ENCODE measurements at places on chromosomes 16 and 17.

DNA sequence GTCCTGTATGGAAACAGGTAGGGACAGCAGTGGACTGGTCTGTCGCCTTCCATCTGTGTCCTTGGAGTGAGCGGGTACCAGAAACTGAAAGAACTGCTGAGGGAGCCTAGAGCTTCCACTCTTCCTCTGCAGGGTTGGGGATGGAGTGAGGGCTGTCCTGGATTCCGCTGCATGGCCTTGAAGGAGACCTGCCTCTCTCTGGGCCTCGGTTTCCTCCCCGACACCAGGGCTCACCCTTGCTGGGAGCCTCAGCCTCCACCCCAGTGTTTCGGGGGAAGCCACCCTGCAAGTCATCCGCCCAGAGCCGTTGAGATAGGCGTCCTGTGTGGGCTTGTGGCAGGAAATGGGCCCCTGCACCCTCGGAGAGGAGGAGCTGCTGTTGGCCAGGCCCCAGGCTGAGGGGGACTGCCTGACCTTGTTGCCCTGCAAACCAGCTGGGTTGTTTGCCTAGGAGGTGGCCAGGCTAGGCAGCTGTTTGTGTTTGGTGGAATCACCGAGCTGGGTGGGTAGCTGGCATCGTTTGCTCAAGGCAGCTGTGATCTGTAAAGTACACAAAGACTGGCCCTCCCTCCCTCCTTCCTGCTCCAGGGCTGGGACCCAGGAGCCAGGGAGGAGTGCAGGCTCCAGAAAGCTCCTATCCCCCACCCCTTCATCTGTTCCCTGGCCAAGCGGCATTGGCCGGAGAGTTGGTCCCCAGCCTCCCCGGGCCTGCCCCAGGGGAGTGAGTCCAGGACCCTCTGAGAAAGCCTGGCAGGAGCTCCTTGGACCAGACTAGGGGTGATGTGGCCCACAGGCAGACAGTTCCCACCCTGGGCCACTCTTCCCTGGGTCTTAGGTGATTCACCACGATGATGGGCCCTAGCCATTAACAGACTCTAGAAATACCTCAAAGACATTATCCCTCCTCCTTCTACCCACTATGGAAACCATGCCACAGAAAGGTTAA lies 1.3 kb downstream of the RAB37 start:
- peak; percentile 60 for DNase-seq

GRCh38 chr17:80152081-80152702 lies 5.3 kb upstream of the EIF4A3 start:
- DNase-seq: no peak

DNA sequence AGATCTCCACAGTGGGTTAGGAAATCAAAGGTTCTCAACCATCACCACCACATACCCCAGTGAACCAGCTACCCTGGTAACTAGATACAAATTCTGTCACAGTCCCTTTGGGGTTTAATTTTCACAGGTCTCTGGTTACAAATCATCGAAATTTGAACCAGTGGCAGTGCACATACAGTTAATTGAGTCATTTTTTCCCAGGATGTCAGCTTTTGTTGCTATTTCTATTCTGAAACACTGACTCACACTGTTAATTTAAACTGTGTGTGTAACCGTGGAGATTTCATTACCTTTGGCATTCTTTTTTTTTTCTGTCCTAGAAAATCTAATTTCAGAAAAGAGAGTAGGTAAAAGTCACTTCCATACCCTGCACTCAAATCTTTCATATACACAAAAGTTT lies 511.5 kb downstream of the TOX3 start:
- no peak for DNase-seq

DNA sequence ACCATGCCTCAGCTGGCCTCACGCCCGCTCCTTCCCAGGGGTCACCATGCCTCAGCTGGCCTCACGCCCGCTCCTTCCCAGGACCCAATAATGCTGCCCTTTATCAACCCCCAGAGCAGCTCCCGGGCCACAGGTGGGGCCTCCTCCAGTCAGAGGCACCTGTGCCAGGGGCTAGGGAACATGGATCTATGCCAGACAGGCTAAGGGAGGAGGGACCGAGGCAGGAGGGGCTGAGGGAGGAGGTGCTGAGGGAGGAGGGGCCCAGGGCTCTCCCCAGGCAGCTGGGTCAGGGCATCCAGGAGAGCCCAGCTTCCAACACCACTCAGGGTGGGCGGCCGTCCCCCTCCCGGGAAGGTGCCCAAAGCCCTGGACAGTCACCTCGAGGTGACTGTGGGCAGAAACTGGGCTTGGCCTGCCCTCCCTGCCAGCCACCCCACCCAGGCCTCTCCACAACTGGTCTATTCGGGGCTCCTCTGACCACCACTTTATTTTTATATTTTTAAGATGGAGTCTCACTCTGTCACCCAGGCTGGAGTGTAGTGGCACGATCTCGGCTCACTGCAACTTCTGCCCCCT lies 19.4 kb downstream of the UTS2R start:
- no peak for DNase-seq

- no peak for DNase-seq
Observed at GRCh38 chr17:12958786-12959185, 59.0 kb downstream of the ELAC2 start.

DNA sequence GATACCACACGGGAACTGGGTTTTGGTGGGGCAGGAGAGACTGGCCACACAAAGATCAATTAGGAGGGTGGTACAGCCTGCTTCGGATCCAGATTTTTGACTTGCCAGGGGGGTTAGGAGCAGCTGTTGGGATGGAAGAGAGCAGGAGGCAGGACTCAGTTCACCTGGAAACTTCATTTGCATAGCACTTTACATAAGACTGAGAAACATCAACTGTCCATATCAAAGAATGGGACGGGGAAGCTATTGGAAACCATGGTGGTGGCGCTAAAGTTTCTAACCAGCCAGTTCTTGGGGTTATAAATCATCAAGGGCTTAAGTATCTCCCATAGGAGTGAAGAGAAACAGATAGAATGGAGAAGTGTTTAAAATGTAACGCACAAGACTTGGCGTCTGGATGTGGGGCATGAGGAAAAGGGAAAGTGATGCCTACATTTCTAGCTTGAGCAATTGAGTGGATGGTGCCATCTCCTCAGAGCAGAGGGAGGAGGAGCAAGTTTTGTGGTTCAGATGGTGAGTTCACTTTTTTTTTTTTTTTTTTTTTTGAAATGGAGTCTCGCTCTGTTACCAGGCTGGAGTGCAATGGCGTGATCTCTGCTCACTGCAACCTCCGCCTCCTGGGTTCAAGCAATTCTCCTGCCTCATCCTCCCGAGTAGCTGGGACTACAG lies 6.4 kb upstream of the SRCAP start:
- DNase-seq: no peak

DNA sequence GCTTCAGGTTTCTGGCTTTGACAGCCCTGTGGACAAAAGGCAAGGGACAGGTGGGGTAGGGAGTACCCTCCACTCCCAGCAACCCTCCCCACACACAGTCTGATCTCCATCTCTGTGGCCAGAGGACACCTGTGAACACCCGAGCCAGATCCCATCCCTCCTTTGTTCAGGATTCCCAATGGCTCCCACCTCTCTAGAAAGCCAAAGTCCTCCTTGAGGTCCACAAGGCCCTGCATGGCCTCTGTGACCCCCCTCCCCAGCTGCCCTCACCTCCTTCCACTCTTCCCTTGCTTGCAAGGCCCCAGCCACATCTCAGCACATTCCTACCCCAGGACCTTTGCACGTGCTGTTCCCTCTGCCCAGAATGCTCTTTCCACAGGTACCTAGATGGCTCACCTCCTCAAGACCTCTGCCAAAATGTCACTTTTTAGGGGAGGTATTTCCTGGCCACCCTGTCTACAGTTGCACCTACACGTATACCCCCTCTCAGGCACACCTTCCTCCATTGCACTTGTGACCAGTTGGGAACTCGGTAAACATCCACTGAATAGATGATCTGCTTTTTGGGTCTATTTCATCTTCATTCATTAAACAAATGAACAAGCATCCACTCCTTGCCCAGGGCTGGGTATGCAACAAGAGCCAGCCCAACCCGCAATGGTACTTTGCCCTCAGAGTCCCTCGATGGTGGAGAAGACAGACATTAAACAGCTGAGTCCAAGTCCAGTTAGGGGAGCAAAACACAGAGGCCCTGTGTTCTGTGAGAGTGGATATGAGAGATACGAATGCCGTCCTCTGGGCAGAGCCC lies 107.0 kb downstream of the CRLF3 start:
- DNase-seq: no peak

DNA sequence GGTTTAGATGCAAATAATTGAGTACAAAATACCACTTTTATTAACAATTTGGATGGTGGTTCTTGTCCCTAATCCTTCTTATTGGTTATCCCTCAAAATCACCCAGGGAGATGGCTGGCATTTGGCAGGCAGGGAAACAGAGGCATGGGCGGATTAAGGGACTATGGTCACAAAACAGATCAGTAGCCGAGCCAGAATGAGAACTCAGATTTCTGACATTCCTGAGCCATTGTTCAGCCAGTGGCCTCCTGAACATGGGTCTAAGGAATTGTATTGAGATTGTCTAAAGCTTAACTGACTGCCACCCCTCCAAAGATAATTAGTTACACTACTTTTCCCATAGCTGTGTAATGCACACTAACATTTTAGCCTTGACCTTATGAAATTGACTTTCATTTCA lies 88.4 kb downstream of the CHD9NB start:
- no peak for DNase-seq

DNA sequence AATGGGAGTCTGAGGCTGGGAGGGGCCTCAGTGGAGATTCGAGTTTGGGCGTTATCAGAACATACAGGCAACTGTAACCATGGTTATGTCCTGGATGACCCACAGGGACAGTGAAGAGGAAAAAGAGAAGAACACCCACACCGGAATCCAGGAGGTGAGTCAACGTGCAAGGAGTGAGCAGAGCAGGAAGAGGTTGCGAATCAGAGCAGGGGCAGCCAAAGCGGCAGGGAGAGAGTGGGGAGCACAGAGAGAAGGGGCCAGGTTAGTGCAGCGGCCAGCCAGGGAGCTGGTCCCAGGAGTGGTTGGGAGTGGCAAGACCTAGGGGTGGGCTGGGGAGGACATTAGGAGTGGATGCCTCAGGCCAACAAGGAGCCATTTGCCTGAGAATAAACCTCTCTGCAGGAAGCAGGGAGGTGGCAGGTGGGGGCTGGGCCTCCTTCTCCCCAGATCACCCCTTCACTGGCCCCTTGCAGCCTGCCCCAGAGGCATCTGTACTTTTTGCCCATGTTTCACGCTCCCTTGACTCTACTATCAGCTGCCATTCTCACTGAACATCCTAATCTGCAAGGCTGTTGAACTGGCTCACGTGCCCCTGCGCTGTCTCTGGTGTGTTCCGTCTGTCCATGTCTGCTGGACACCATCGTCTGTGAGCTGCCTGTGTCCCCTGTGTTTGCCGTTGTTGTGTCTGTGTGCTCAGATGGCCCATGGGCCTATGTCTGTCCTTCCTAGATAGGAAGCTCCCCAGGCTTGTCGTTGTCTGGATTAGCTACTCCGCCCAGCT lies 5.1 kb downstream of the KRT13 start:
- no peak for DNase-seq

- no peak for DNase-seq
Observed at GRCh38 chr16:84380405-84380804, 12.1 kb downstream of the ATP2C2 start.

GRCh38 chr16:29820271-29820701 lies at the start of gene MVP:
TSS of gene MVP (plus strand) at chr16:29820462. CDS start at chr16:29830550, 10,088 bp downstream.
- DNase-seq: no peak

- DNase-seq: no peak
Observed at GRCh38 chr16:56643833-56644232, 5.4 kb downstream of the MT1A start.

DNA sequence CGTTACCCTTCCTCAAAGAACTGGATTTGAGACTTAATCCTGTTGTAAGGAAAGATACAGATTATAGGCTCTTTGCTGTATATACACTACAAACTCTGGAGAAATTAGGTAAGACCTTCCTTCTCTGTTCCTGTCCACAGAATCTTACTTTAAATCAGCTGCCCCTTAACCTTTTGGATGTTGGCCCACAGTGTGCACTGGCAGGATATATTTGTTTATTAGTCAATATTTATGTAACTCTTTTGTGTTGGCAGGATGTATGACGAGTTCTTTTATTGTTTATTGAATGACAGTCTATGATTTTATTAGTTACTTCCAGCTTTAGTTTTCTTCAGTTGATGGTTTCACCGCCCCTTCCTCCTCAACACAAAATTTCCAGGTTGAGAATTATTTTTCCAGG lies 19.7 kb downstream of the LRRC36 start:
- DNase-seq: no peak

DNA sequence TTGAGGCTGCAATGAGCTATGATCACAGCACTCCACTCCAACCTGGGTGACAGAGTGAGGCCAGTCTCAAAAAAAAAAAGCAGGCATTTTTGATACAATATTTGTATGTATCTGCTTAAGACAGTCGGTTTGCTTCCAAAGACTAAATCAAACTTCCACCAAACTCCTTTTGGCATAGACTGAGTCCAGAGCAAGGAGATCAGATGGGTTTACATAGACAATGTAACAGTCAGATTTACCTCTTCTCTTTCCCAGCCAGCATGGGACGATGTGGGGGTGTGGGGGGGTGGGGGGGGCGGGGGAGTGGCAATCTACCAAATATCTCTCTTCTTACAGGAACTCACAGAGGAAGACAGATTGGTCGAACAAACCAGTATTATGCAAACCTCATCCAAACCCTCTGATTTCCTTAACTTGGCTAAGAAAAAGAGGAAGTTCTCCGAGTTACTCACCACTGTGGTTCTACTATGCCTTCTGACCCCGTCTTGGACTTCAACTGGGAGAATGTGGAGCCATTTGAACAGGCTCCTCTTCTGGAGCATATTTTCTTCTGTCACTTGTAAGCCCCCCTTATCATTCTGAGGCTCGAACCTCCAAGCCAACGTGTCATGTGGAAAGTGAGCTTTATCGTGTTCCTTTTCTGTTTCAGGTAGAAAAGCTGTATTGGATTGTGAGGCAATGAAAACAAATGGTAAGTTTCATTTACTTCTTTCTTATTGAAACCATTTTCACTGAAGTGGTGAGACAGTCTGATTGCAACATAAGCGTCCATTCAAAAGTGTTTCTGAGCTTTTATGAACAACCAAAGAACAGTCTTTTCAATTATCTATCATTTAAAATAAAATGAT lies at the start of gene MILR1:
MILR1 (plus strand) TSS at position 451 of the 848 bp plus-strand sequence; CDS start at position 505, 54 bp downstream.
- no peak for DNase-seq

GRCh38 chr17:74235040-74235581 lies 21.7 kb downstream of the TTYH2 start:
- no peak for DNase-seq

GRCh38 chr16:11121914-11122692 lies 133.9 kb downstream of the SOCS1 start:
- DNase-seq: no peak

DNA sequence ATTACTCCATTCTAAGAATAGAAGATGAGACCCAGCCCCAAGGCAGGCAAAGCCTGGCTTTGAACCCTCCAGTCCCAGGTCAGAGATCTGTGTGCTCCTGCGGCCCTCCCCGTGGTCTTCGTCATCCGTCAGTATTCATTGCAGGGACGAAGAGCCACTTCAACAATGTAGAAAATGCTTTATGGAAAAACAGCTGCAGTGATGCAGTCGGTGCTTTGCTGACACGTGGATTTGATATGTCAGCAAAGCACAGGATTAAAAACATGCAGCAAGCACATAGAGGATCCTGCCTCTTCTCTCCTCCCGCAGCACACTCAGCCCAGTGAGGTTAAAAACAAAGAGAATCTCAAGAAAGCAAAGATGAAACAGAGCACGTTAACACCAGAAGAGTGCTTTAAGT lies 117.1 kb upstream of the AXIN2 start:
- no peak for DNase-seq

- DNase-seq: no peak
Observed at GRCh38 chr16:11087691-11088073, 143.3 kb downstream of the CLEC16A start.
